ENCODE measurements at places on chromosomes 2 and 18.

DNA sequence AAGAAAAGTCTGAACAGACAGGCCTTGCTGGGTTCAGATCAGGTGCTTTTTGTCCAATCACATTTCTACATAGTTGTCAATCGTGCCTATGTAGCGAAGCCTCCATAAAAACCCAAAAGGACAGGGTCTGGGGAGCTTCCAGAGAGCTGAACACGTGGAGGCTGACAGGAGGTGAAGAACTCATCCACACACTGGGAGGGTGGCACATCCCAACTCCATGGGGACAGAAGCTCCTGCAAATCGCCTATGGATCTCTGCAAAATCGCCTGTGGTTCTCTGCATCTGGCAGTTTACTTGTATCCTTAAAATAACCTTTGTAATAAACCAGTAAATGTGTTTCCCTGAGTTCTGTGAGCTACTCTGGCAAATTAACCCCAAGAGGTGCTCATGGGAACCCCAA is 12.4 kb downstream of the ALPK2 start:
- DNase-seq: no peak

GRCh38 chr2:148982282-148982681 is 56.2 kb upstream of the LYPD6B start:
- DNase-seq: no peak

GRCh38 chr2:114061566-114062098 is 171.7 kb downstream of the ACTR3 start:
- no peak for DNase-seq

- DNase-seq: no peak
Measured at GRCh38 chr18:7329016-7329415, 98.1 kb downstream of the LRRC30 start.

GRCh38 chr2:142973160-142973821 is 95.8 kb downstream of the KYNU start:
- no peak for DNase-seq

GRCh38 chr2:71898375-71898774 is 249.3 kb downstream of the CYP26B1 start:
- DNase-seq: no peak

GRCh38 chr2:127027715-127028114 is 79.2 kb downstream of the BIN1 start:
- no peak for DNase-seq

GRCh38 chr2:12176623-12177454 is 430.4 kb downstream of the LPIN1 start:
- DNase-seq: no peak

DNA sequence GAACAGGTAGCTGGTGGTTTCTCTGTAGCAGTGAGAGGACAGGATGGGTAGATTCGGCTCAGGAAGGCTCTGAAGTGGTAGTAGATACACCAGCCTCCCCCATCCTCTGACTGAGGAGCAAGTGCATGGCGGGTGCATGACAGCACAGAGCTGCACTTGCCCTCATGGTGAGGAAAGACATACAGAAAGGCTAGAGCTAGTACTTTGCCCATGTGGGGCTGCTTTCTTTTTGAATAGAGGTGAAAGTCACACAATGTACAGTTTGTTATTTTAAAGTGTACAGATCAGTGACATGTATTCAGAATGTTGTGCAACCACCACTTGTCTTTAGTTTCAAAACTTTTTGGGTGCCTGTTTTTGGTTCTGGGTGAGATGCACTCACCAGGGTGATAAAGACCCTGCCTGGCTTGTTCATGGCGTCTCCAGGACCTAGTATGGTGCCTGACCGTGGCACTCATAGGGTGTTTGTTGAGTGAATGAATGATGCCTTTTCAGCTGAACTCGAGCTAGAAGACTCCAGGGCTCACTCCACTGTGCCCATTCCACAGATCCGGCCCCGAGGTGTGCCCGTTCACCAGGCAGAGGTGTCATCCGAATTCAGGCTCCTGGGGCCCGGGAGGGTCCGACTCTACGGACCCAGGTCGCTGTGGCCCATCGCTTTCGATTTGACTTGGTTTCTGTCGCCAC is 421 bp upstream of the VAMP5 start:
- DNase-seq: no peak

DNA sequence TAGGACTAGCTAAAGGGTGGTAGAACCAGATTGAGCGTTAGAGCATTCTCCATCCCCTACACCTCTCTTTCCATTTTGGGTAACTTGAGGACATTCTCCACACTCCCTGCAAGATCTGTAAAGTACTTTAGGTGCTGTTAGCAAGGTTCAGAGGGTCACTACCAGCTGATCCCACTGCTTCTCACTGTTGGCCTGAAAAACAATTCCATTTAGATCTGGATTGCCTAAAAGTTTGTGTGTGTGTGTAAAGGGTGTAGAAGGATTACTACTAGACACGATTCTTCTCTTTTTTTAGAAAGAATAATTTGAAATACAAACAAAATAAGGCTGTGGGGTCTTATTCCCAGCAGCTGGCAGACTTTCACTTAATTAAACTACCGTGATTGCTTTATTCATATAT is 95.1 kb upstream of the TMEM178A start:
- no peak for DNase-seq

DNA sequence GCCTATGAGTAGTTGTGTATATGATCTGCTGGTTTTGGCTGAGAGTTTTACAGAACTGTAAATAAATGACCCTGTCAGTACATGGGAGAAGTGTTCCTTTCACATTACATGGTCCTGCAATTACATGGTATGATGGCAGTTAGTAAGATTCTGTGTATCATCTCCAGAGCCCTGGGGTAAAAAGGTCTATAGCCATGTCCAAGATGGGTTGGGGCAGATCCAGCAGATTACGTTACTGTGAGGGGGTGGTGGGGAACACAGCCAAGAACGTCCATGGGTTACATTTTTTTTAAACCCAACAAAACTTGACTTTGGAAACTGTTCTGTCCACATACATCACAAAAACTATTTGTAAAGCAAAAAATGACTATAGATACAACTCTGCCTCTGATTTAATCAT is 64.2 kb upstream of the LMAN1 start:
- DNase-seq: no peak

DNA sequence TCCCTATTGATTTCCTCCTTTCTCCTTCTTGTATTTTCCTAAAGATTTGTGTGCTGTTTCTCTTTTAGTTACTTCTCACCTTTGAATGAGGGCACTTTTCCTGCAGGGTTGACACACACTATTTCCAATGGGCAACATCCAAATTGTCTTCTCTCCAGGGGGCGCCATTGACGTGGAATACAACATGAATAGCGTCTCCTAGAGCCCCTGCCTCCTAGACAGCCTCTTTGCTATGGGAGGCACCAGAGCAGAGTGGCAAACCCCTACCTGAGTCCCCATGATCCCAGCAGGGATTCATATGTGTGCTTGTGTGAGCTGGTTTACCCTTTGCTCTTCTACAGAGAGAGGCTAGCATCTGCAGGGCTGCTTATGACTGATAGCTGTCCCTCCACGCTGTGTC is 61.3 kb upstream of the ITSN2 start:
- peak; percentile 22 for DNase-seq

GRCh38 chr2:63000801-63001200 is 49.8 kb upstream of the OTX1 start:
- no peak for DNase-seq

GRCh38 chr2:2530334-2530733 is 199.3 kb upstream of the MYT1L start:
- no peak for DNase-seq

DNA sequence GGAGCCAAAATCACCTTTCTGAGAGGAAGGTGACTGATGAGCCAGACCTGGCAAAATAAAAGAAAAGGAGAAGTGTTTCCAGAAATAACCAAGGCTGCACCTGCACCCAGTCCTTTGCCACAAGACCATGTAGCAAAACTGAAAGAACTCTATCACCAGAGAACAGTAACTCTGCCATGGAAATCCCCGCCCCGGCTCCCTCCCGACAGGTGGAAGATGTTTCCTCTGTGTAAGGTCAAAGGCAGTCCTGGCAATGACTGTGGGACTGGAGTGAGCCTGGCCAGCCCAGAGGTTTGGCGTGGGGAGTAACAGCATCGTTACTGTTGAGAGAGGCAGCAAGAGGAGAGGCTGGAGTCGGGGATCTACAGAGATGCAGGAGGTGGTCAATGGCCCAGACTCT is 42.3 kb downstream of the SPRED2 start:
- DNase-seq: no peak

DNA sequence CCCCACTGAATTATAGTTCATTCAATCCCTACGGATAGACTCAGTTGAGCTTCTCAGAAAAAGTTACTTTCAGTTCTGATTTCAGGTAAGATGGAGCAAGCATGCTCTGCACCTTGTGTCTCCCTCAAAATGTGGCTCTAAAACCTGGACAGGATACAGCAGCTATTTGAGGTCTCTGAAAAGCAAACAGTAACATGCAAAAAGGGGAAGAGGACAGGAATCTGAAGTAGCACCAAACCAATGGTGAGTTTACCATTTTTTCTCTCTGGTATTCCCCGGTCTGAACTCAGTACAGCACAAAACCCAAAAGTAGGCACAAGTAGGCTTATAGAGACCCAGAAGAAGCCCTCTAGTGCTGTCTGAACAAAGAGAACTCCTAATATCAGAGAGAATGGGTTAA is 34.1 kb downstream of the LANCL1 start:
- DNase-seq: no peak

DNA sequence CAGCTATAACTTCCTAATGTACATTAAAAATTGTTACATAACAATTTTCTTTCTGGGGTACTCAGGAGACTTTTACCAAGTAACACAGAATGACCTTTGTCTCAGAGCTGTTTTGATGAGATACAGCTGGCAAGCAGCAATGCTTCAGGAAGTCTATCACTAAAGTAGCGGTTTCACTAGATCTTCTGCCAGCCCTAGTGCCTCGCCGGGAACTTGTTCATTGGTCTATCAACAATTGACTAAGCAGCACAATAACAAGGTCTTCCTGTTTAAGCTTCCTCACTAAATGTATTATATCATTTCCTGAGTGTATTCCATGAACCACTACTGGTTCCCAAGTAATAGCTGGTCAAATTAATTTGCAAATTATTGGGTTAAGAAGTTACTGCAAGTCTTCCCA is 69.2 kb downstream of the TRIP12 start:
- no peak for DNase-seq

- no peak for DNase-seq
Measured at GRCh38 chr2:207405150-207405549, 124.6 kb upstream of the CREB1 start.

- DNase-seq: no peak
Measured at GRCh38 chr2:180291552-180292421, 284.7 kb upstream of the CWC22 start.

GRCh38 chr18:75790796-75791195 is 363.3 kb upstream of the SMIM21 start:
- no peak for DNase-seq

DNA sequence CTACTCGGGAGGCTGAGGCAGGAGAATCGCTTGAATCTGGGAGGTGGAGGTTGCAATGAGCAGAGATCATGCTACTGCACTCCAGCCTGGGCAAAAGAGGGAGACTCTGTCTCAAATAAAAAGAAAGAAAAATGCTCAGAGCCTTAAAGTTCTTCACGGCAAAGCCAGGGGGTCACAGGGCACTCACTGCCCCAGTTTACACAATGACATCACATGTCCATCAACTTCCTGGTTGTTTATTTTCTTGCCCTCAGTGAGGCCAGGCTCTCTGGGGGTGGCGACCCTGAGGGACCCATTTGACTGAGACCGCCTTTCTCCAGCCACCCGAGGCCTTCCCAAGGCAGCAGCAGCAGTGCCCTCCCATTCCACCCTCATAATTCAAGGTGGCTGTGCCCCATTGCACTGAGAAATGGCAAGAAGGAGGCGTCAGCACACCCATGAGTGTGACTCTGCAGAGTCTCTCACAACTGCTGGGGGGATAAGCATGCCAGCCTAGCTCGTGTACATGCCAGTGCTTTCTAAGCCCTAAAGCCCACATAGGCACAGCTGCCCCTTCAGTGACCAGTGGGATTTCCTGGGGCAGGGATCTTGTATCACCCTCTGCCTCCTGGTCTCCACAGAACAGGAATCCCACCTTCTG is 50.0 kb downstream of the SFXN5 start:
- DNase-seq: no peak

Data from dorsolateral prefrontal cortex (tissue), 122 donors.